Activated T-cell treated with anti-CD3 and anti-CD28 coated beads for 48 hours (primary cell): ENCODE measurements at places on chromosomes 3 and 15.

GRCh38 chr15:65332391-65333147, 28.1 kb downstream of the RNU5B-1 start:
- DNase-seq = no peak

GRCh38 chr3:169774186-169774585, 990 bp downstream of the MYNN start:
- DNase-seq = no peak

DNA sequence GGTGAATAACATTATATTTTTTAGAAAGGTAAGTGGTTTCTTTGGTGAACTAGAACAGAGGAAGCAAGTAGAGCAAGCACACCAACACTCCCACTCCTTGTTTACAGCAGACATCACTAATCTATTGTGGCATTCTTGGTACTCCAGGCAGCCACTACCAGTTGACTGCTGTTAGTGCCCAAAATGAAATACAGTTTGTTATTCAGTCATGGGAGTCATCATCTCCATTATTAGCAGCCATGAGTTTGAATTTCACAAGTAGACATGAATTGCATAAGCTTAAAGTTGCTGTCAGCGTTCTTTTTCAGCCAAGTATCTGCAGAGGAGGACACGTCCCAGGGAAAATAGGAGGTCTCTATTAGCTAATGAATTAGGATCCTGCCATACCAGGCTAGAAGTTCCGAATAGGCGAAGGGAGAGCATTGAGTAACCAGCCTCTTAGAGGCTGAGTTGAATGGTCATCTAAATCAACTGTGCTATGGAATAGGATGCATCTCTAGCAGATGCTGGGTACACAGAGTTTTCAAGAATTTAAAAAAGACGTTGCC, 252.7 kb upstream of the ICE2 start:
- DNase-seq = no peak

GRCh38 chr3:13934813-13935212, 54.9 kb upstream of the WNT7A start:
- DNase-seq = no peak

- no peak for DNase-seq
Observed at GRCh38 chr3:122055215-122055614, at the start of gene CD86. Gene CD86 (plus strand): TSS chr3:122055362. CDS start chr3:122055490, 128 bp downstream.

DNA sequence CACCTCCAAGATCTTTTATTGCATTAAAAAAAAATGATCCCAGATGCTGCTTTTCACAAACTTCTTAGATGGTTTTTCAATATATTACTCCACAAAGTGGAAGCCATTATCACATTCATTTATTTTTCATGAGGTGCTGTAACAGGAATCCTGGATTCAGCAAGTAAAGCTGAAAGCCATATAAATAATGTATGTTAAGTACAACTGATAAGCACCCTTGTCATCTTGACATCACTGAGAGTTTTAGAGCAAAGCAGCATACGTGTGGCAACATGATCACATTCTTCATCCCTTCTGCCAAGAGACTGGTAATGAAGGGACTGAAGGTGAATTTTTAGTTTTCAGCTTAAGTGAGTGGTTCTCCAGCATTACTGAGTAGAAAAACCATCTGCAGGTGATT, 44.9 kb upstream of the LRRFIP2 start:
- no peak for DNase-seq

DNA sequence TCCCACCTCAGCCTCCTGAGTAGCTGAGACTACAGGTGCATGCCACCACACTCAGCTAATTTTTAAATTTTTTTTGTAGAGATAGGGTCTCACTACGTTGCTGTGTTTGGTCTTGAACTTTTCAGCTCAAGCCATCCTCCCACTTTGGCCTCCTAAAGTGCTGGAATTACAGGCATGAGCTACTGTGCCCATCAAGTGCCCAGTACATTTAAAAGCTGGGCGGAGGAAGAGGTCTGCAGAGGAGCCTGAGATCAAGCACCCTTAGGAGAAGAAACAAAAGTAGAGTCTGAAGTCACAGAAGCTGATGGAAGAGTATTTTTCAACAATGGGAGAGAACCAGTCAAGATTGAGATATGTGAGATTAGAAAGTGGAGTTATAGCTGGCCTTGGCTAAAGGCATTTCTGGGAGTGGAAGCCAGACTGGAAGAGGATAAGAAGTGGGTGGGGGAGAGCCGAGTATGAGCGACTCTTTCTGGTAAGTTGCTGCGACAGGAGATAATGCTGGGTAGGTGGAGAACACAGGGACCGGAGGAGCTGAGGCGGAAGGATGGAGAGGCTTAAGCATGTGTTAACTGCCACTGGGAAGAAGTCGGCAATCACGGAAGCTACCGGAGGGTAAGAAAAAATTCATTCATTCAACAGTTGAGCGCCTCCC, 782 bp upstream of the IREB2 start:
- DNase-seq = no peak

DNA sequence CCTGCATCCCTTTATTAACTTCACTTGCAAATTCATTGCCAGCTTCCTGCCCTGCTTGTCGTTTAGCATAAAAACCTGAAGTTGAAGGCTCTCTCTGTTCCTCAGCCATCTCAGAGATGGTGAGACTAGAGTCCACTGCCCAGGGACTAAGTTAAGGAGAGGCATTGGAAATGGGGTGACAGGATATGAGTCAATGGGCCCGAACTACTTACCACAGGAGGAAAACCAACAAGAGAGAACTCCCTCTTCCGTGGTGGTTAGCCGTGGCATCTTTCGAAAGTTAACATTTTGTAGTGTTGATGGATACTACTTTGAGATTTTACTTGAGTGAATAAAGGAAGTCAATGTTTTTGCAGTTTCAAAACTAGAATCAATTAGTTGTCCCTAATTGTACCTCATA, 65.3 kb downstream of the LRTM1 start:
- no peak for DNase-seq

DNA sequence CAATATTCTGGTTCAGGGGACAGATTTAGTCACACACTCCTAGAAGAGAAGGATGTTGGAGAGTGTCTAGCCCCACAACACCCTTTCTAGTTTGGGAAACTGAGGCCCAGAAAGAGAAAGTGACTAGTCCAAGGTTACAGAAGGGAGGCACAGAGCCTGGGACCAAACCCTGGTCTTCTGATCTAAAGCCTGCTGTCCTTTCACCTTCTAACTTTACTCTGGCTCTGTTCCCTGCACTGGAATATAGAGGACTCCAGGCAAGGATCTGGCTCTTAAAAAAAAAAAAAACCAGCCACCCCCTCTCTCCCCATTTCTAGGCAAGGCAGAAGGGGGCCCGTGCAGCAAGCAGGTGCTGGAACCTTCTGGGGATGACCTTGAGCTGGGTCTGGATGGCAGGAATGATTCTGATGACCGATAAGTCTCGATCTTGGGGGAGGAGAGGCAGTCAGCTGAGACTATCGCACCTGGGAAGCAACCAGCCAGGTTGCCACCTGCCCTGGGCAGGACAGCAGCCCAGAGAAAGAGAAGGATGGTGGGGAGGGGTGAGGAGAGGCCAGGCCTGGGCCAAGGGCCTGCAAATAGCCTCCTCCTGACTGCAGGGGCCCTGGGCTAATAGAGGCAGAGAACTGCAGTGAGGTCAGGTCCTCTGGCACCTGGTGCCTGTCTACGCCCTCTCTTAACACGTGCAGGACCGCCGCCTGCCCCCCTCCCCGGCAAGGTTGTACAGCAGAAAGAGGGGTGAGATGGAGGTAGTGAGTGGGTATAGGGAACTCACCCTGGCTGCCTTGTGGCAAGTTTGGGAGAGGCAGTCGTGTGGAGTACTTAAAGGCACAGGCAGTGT, 30.4 kb upstream of the RHCG start:
- DNase-seq = no peak

- DNase-seq = no peak
Observed at GRCh38 chr3:19232566-19232965, 84.3 kb downstream of the KCNH8 start.

DNA sequence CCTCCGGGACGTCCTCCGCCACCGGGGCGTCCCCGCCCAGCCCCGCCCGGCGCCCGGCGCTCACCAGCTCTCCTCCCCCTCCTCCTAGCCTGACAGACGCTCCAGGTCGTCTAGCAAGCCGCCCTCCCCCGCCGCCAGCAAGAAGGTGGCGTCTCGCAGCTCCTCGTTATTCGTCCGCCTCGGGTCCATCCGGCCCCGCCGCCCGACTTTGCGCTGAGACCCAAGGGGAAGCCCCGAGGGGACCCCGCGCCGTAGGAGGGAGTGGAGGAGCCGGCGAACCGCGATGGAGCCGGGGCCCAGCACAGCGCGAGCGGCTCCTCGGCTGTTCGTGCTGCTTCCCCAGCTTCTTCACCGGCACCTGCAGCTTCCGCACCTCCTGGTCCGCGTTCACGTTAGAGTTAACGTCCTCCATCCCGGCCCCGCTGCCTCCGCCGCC, 26.3 kb upstream of the MTHFS start:
- DNase-seq = peak; percentile 60

DNA sequence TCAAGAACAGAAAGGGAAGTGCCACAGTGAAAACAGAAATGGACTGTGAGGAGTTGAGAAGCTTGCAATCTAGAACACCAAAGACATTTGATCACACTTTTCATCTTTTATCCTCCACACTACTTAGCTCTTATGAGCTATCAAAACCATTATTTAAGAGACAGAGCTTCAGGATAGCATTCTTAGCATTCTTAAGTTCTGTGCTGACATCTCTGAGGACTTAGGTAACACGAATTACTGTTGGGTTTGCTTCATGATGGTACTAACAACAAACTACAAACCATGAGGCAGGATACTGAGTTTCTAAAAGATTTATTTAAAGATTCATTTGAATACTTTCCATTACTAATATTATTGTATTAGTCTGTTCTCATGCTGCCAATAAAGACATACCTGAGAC, 1038.6 kb downstream of the TUSC7 start:
- DNase-seq = no peak

DNA sequence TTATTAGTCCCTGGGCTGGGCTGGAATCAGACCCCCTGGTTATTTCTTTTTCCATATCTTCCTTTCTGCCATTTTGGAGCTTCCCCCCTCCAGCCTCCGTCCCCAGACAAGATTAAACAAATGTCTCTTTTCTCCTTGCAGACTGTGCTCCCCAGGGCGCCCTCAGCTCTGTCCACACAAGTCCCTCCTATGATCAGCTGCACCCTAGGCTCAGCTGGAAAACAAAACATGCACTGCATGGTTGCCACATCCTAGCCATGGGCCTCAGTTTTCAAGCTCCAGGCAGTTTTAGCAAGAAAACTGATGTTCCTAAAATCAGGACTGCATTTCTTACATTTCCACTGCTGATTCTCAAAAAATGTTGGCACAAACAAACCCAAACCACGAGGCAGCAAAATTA, 23.5 kb upstream of the RFTN1 start:
- DNase-seq = no peak

GRCh38 chr15:41512512-41512939, 1.1 kb downstream of the LTK start:
- DNase-seq = no peak

- no peak for DNase-seq
Observed at GRCh38 chr3:169315996-169316395, 347.5 kb downstream of the MECOM start.

GRCh38 chr15:86568378-86568777, 488.7 kb downstream of the AGBL1 start:
- no peak for DNase-seq

DNA sequence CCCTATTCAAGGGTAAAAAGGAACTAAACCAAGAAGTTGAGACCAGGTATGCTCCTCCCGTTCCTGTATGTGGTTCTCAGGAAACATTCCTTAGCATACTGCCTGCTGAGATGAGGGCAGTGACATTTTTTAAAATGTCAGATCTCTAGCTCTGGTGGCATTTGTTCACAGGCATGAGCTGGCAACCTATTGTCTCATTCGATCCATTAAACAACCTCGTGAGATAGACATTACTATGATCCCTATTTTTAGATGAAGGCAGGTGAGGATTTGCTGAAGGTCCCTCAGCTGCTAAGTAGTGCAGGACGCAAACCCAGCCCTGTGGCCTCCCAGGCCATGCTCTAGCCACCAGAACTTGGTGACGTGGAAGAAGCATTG, 74.9 kb downstream of the SIDT1 start:
- no peak for DNase-seq

- no peak for DNase-seq
Observed at GRCh38 chr15:84009616-84010015, 226.0 kb upstream of the GOLGA6L4 start.

GRCh38 chr3:30332196-30333021, 274.0 kb upstream of the TGFBR2 start:
- DNase-seq = no peak

GRCh38 chr15:47218295-47218694, 499.0 kb upstream of the SEMA6D start:
- DNase-seq = no peak

DNA sequence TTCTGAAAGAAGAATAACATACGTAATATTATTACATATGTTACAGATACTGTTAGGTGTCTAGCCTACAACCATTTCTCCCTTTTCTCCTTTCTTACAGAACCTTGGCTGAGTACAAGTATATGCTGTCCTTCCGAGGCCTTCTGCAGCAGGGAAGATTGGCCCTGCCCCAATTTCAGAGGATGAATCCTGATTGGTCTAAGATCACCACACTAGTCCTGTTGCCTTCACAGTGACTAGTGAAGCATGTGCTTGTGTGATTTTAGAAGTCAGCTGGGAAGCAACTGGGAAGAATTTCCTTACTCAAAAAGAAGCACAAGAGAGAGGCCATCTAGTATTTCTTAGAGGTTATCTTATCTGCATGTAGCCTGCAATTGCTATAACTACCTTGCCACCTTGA, 30.6 kb upstream of the MECOM start:
- no peak for DNase-seq

- no peak for DNase-seq
Observed at GRCh38 chr3:4429648-4430350, 37.3 kb downstream of the SUMF1 start.

GRCh38 chr15:98525661-98526001, 122.7 kb upstream of the IGF1R start:
- DNase-seq = no peak

GRCh38 chr3:150371741-150372254, 36.3 kb upstream of the TSC22D2 start:
- no peak for DNase-seq

- no peak for DNase-seq
Observed at GRCh38 chr3:59192473-59192872, 142.6 kb upstream of the CFAP20DC start.

DNA sequence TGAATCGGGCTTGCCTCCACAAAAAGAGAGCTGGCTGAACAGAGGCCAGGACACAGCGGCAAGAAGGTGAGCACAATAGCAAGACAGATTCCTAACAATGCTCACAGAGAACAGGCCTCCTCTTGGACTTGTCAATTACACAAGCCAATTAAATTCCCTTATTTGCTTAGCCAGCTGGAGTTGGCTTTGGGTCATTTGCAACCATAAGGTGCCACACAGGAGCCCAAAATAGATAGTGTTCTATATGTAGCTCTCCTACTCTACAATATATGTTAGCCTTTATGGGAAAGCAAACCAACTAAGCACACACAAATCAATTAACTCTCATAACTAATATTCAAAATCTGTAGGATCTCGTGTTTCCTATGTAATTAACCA, 335.6 kb downstream of the FOXP1 start:
- no peak for DNase-seq

- DNase-seq = no peak
Observed at GRCh38 chr3:192219926-192220325, 507.4 kb downstream of the FGF12 start.
